ENCODE measurements at places on chromosomes 13 and 19.

DNA sequence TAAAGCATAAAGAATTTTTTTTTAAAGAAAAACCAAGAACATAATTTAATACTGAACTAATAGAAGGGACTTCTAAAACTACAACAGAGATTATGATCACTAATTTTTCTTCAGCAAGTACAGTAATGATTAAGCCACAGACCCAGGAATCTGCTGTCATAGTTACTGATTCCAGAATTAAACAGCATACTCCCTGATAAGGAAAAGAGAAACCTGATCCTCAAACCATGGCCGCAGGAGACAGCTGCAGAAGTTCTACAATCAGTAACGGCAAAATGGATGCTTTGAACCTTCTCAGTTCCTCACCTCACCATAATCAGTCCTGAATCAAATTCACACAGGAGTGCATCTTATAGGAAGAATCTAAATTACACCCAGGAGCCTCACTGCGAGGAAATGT, 939.0 kb upstream of the SLITRK1 start:
- no peak for DNase-seq

- no peak for DNase-seq
Measured at GRCh38 chr13:24610956-24611355, 69.3 kb upstream of the ATP12A start.

DNA sequence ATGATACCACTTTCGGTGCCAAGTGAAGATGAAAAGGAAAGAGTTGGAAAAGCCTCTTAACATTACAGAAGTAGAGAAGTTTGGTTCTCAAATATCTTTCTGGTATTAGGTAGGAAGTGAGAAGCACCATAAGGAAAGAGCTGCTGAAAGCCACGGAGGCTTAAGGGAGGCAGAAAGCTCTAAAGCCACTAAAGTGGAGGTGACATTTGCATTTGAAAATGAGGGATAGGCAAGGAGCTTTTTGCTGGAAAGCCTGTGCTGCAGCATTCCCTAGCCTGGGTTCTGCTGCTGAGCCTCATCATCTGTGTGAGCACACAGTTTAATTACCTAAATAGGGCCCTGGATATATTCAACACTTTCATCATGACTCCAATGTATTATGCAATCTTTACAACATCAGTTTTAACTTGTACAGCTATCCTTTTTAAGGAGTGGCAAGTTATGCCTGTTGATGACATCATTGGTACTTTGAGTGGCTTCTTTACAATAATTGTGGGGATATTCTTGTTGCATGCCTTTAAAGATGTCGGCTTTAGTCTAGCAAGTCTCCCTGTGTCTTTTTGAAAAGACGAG, 315.4 kb downstream of the RBM26 start:
- DNase-seq = no peak

DNA sequence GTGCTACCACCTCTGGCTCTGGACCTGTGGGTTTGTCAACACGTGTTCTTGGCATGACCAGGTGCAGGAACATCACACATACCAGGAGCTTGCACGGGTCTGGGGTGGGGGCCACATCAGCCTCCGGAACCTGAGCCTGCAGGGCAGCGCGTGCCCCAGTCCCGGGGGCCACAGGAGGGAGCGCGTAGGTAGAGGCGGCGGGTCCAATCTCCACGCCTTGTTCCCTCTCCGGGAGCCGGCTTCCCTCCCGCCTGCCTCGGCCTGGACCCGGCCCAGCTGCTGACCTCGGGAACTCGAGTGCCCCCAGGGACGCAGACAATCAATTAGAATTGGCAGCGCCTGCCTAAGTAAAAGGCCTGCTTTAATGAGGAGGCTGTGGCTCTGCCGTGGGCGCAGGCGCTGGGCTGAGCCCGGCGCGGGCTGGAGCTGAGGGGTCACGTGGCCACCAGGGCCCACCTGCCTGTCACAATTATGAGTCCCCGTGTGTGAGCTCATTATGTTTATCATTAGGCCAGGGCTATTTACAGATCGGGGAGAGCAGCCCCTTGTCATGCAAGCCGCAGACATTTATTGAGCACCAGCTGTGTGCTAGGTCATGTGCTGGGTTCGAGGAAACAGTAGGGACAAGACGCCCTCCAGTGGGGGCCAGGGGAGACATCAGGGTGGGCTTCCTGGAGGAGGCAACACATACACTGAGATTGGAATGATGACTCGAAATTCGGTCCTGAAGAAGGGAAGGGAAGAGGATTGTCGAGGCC, 32.2 kb upstream of the TNFAIP8L1 start:
- no peak for DNase-seq

DNA sequence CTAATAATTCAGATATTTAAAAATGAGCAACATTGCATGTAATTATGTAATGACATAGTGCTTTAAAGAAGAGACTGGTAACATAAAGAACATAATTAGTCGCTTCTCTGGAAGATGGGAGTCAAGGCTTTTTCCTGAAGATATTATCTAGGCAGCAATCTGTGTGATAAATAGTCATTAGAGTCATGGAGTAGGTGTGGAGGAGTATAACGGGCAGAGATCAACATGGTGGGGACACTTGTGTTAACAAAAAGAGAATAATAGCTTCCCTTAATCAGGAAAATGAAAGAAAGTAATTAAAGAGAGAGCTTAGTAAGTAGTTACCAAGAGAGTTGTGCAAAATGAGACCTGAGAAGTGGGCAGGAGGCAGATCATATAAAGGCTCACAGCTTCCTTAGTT, 1417.1 kb upstream of the ATXN8OS start:
- DNase-seq = no peak

DNA sequence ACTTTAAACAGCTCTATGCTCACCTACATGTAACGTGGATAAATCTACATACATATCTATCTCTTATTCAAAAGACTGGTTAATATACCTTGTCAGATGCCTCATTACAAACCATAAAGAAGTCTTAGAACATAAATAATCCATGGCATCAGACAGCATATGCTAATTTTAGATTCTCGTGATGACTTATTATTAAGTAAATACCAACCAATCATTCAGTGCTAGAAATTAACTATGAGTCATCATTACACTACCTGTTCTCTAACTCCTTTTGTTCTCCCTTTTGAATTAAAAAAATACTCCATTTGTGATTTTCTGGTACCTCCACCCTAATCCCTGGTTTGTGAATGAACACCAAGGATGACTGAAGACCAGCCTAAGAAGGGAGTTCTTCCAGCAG, 754.3 kb upstream of the ARGLU1 start:
- no peak for DNase-seq

GRCh38 chr13:41596190-41596589, 138.8 kb downstream of the RGCC start:
- DNase-seq = no peak

DNA sequence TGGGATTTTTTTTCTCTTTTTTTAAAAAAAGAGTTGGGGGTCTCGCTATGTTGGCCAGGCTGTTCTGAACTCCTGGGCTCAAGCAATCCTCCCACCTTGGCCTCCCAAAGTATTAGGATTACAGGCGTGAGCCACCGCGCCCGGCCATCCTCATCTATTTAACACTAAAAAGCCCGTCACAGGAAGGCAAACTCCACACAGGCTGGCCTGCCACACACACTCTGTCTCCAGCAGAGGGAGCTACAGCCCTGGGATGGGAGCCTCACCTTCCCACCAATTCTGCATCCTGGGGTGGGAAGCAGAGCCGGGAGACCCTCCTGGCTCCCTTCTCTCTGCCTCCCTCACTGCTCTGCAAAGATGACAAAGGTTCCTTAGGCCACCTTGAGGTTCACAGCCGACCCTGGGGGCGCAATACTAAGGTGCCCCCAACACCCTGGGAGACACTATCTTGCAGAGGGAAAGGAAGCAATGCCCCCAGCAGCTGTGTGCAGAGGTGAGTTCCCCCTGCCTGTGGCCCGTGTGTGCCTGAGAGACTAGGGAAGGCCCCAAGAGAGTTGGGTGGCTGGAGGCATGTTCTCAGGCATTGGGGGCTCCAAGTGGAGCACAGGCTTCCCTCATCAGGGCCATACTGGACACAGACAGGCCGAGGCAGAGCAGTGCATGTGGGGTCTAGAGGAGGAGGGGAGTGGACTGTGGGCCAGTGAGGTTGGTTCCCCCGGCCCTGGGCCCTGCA, 27.4 kb upstream of the TIMM44 start:
- peak; percentile 31 for DNase-seq

GRCh38 chr19:51078104-51078503, 4.6 kb downstream of the KLK14 start:
- DNase-seq = no peak

GRCh38 chr19:1606138-1606651, 933 bp upstream of the UQCR11 start:
- no peak for DNase-seq

DNA sequence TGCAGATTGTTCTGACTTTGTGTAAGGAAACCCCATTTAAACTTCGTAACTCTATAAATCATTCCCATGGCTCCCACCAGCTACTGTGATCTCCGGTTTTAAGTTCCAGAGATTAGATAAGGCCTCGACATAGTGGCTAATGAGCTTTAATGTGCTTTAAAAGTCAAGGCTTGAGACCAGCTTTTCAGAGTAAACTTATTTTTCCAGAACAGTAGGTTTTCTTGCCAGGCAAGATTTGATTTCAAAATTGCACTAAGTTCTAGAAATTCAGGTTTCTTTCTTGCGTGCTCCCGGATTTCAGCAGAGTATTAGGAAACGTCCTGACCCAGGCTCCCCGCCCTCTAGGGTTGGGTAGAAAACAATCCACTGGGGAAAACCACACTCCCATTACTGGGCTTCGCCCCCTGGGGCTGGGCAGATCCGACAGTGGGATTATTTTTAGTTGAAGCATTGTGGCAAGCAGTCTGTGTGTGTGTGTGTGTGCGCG, 43.3 kb downstream of the CRYL1 start:
- no peak for DNase-seq

Measured in fibroblast of upper back skin (primary cell).